ENCODE measurements at places on chromosomes 2 and 18. TPM values are rescaled to one million over a fixed set of nuclear protein-coding genes. Genes with fewer than 3 reads are reported as not detected.

GRCh38 chr2:119066272-119066804 lies 92.2 kb downstream of the C1QL2 start:
- DNase-seq = no peak
- no peaks in the 10 kb centered on the region for H3K4me1 ChIP-seq
- H3K36me3 ChIP-seq = no peaks in the 10 kb centered on the region
- no peaks in the 10 kb centered on the region for H3K27me3 ChIP-seq
- no peak overlapping the region for H3K4me3 ChIP-seq

DNA sequence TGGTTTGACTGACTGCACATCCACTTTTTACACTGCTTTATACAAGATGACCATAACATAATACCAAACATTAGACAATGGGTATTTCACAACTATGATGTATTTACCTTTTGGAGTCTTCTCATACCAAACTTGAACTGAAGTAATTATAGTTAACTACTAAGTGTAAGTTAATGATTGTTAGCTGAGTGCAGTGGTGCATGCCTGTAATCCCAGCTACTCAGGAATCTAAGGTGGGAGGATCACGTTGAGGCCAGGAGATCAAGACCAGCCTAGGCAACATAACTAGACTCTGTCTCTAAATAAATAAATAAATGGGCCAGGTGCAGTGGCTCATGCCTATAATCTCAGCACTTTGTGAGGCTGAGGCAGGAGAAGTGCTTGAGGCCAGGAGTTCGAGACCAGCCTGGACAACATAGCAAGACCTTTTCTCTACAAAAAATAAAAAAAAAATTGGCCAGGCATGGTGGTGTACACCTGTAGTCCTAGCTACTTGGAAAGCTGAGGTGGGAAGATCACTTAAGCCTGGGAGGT lies 44.9 kb upstream of the ORC2 start:
- H3K4me3 ChIP-seq = no peak overlapping the region
- no peak for DNase-seq
- H3K27ac ChIP-seq = no peak overlapping the region
- no peaks in the 10 kb centered on the region for H3K27me3 ChIP-seq

DNA sequence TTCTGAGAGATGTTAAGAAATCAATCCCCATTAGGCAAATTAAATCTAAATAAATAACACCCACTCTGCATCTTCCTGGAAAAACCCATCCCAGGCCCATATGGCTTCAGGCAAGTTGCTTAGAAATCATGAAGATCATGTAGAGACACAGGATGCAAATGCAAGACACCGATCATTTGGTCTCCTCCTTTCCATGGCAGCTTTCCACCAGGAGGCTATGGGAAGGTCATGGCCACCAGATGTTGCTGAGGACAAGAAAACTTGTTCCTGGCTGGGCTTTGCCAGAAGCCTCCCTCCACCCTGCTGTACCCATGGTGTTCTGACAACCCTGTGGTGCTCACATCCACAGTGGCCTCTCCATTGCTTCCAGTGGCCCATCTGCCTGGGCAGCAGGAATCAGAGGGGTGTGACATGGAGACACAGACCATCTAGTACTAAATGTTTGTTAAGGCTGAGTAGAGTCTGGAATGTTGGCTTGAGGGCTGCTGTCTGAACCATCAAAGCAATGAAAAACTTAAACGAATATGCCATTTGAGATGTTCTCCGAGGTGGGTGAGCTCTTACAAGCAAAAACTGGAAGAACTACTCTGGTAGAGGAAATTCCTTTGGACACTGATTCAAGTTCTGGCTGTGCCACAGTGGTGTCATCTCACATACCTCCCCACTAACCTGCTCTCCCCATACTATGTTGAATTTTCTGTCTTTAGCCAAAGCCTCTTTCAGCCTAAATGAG lies 293.2 kb downstream of the TNS1 start:
- H3K4me3 ChIP-seq = no peak overlapping the region
- DNase-seq = no peak
- H3K27ac ChIP-seq = no peak overlapping the region
- H3K27me3 ChIP-seq = no peaks in the 10 kb centered on the region
- H3K36me3 ChIP-seq = no peaks in the 10 kb centered on the region

GRCh38 chr18:11387880-11388279 lies 221.5 kb upstream of the SLC35G4 start:
- H3K4me3 ChIP-seq = no peak overlapping the region
- peak; percentile 72 for DNase-seq
- no peaks in the 10 kb centered on the region for H3K36me3 ChIP-seq
- H3K27me3 ChIP-seq = no peaks in the 10 kb centered on the region
- H3K4me1 ChIP-seq = no peaks in the 10 kb centered on the region
- H3K27ac ChIP-seq = no peak overlapping the region

- DNase-seq = no peak
- no peaks in the 10 kb centered on the region for H3K4me1 ChIP-seq
- no peaks in the 10 kb centered on the region for H3K27me3 ChIP-seq
Observed at GRCh38 chr2:37784071-37784758, 112.8 kb upstream of the CDC42EP3 start.

DNA sequence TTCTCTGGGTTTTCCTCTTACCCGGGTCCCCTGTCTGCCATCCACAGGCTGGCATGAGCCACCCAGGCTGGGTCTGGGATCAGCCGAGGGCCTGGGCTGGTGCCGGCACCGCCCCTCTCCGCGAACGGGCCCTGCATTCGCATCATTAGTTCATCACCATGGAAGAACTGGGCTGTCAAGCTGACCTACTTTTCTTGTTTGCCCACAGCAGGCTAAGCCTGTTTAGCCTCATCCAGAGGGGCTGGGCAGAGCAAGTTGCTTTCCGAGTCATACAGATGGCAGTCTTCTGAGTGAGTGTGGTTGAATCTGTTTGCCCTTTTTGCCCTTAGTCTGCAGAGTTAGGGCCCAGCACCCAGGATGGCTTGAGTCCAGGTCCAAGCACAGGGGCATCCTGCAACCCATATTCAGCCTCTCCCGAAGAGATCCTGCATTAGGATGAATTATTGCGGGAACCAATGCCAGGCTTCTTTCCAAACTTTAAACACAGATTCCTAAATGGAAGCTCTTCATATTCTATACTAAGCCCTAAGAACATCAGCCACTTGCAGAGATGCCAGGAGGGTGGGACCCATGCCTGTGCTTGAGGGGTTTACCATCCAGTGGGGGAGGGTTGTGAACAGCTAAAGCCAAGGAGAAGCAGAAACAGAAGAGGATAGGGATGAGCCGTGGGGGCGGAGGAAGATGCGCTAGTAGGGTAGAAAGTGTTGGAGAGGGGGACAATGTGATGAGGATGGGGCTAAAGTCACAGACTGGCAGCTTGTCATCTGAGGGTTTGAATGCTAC lies 68.0 kb downstream of the NPAS2 start:
- no peaks in the 10 kb centered on the region for H3K27me3 ChIP-seq
- no peak for DNase-seq
- no peak overlapping the region for H3K4me3 ChIP-seq
- H3K36me3 ChIP-seq = no peaks in the 10 kb centered on the region

- no peaks in the 10 kb centered on the region for H3K36me3 ChIP-seq
- no peaks in the 10 kb centered on the region for H3K4me1 ChIP-seq
- DNase-seq = no peak
- no peak overlapping the region for H3K27ac ChIP-seq
- no peak overlapping the region for H3K4me3 ChIP-seq
Observed at GRCh38 chr2:105450471-105450870, 51.6 kb upstream of the FHL2 start.

DNA sequence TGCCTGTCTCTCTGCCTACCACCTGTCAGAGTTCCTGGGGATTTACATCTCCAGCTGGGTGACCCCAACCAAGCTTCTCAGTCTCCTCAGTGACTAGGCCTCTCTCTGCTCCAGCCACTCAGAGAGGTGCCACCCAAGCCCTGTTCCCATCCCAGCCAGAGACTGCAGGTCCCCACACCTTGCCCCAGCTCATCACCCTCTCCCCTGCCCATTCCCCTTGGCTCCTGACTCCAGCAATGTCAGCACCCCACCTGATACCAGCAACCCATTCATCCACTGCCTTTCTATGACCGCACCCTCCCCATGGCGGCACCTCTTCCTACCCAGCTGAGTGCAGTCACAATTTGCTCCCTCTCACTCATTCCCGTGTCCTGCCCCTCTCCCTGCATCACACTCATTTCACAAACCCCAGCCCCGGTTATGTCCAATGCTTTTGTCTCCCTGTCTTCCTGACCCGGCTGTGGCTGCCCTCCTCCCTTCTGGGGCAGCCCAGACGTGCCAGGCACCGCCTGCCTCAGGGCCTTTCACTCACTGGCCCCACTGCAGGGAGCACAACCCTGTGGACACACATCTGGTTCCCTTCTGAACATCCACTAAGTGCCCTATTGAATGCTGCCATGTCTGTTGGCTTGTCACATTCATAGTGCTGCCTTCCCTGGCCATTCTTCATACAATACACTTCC lies 494.8 kb upstream of the HS6ST1 start:
- no peaks in the 10 kb centered on the region for H3K36me3 ChIP-seq
- no peak overlapping the region for H3K27ac ChIP-seq
- no peak for DNase-seq
- H3K27me3 ChIP-seq = peaks cover 11% of the 10 kb centered on the region
- H3K4me3 ChIP-seq = no peak overlapping the region

DNA sequence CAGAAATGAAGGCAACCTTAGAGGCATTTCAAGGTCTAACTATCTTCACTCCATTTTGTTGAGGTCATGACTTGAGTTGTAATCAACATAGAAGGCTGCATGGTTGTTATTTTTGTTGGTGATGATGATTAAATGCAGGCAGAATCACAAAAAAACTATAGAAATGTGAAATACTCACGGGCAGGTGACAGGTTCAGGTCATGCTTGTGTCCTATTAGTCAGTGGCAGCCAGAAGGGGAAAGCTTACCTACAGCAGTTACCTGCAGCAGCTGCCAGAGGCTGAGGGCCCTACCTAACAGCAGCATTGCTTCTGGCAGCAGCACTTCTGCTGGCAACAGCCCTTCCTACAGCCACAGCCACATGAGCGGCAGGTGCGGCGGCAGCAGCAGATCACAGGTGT lies 394 bp downstream of the SCYGR3 start:
- peaks cover 4% of the 10 kb centered on the region for H3K27me3 ChIP-seq
- no peak overlapping the region for H3K27ac ChIP-seq
- no peak for DNase-seq
- no peaks in the 10 kb centered on the region for H3K4me1 ChIP-seq

- no peaks in the 10 kb centered on the region for H3K36me3 ChIP-seq
- DNase-seq = no peak
- no peak overlapping the region for H3K27ac ChIP-seq
- no peaks in the 10 kb centered on the region for H3K4me1 ChIP-seq
Observed at GRCh38 chr2:52391621-52392020, 1359.7 kb upstream of the NRXN1 start.

GRCh38 chr2:3563521-3563976 lies 5.4 kb upstream of the RNASEH1 start:
- no peaks in the 10 kb centered on the region for H3K27me3 ChIP-seq
- H3K27ac ChIP-seq = no peak overlapping the region
- no peak for DNase-seq
- no peaks in the 10 kb centered on the region for H3K36me3 ChIP-seq
- no peak overlapping the region for H3K4me3 ChIP-seq

GRCh38 chr2:145609951-145610350 lies 1090.0 kb upstream of the ZEB2 start:
- H3K27ac ChIP-seq = no peak overlapping the region
- no peaks in the 10 kb centered on the region for H3K36me3 ChIP-seq
- no peak for DNase-seq
- no peak overlapping the region for H3K4me3 ChIP-seq
- H3K4me1 ChIP-seq = no peaks in the 10 kb centered on the region
- no peaks in the 10 kb centered on the region for H3K27me3 ChIP-seq

- DNase-seq = no peak
- no peaks in the 10 kb centered on the region for H3K27me3 ChIP-seq
- H3K4me3 ChIP-seq = no peak overlapping the region
- H3K27ac ChIP-seq = no peak overlapping the region
Observed at GRCh38 chr2:237919593-237919992, 47.2 kb upstream of the UBE2F start.

DNA sequence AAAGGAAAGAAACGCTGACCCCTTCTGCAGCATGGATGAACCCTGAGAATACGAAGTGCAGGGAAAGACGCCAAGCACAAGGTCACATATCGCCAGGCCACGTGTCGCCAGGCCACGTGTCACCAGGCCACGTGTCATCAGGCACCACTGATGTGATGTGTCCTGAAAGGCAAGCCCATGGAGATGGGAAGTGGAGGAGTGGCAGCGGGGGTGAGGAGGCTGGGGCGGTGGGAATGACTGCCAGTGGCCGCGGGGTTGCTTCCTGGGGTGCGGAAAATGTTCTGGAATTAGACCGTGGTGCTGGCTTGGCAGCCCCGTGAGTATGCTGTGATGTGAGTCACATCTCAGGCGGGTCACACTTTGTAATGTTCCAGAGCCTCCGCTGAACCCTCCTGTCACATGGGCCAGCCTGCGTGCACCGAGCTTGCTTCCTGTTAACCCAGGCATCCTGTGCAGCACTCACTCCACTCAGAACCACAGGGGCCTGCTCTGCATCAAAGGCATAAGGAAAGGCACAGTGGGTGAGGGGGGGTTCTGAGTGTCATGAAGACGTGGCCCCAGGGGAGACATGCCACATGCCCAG lies 39.0 kb downstream of the SLC66A2 start:
- H3K27ac ChIP-seq = no peak overlapping the region
- no peak overlapping the region for H3K4me3 ChIP-seq
- DNase-seq = no peak

GRCh38 chr18:54734059-54734458 lies 94.2 kb upstream of the RAB27B start:
- H3K27ac ChIP-seq = no peak overlapping the region
- no peaks in the 10 kb centered on the region for H3K36me3 ChIP-seq
- DNase-seq = no peak
- H3K4me1 ChIP-seq = no peaks in the 10 kb centered on the region
- no peak overlapping the region for H3K4me3 ChIP-seq
- H3K27me3 ChIP-seq = no peaks in the 10 kb centered on the region

DNA sequence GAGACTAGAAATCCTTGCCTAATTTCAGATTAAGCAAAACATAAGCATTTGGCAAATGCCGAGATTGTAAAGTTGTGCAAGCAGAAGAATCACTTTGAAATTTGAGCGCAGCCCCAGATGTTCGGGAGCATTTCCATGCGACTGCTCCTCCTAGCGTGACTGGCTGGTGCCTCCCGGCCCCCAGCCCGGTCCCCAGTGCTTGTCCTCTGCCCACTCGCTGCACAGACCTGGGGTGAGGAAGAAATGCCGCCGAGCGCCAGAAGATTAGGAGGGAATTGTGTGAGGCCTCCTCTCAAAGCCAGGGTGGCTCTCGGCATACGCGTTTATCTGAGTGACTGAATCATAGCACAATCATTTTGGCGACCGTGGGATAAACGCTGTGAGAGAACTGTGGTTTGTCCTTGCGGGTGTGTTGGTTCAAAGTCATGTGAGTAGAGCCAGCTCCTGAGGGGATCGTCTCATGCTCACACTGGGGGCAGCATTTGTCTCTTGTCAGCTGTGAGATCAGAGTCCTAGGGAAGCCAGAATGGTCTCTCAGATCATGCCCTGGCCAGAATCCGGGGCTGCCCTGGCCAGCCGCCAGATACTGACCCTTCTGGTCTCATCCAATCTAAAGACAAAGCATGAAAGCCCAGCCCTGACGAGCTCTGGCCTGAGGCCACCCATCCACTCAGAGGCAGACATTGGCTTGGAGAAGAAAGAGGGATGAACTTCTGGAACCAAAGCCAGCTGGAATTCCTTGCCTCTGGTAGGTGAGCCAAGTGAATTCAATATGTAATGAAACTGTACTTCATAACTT lies 189.3 kb downstream of the SH3RF3 start:
- no peaks in the 10 kb centered on the region for H3K27me3 ChIP-seq
- DNase-seq = peak; percentile 87
- H3K36me3 ChIP-seq = no peaks in the 10 kb centered on the region
- peak overlapping the region; percentile 66 for H3K27ac ChIP-seq

The GMCL1 gene
- total RNA-seq = 5.4 TPM

The CAVIN2 gene
- 132 TPM for total RNA-seq

The ICOS gene
- not detected for total RNA-seq

The MC4R gene
- not detected for total RNA-seq

The EGR4 gene
- total RNA-seq = not detected

Measured in heart left ventricle (tissue), 16 donors.